ENCODE measurements at places on chromosomes 2 and 18.

DNA sequence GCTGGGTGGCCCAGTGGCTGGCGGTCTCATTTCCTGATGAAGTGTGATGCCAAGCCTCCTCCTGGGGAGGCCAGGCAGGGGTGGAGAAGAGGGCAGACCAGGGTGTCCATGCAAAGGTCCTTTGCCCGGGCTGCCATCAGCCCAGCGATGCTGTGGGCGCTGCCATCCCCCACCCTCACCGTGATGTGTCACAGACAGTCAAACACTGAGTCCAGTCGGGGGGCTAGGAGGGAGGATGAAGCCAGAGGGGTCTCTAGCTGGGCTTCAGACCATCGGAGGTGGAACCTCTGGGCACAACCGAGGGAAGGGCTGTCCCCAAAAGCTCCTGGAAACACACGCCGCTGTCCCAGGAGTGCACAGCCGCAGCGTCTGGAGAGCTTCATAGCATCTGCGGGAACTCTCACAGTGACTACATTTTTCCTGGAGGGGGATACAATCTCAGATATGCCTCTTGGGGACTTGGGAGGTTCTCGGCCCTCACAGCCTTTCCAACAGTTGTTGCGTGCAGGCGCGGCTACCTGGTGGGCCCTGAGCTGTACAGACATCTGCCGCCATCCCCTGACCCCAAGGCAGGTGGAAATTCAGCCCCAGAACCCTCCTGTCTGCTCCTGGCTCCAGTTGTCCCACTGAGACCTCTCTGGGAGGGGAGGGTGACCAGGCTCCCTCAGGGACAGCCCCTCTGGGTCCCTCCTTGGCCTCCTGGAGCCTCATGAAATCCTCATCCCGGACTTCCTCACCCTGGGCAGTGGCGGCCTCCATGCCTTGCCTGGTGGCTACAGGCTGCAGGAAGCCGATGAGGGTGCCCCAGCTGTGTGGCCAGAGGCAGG, 26.5 kb upstream of the OTOS start:
- DNase-seq, result no peak

GRCh38 chr2:178220814-178221213, 26.5 kb downstream of the OSBPL6 start:
- DNase-seq, result no peak

DNA sequence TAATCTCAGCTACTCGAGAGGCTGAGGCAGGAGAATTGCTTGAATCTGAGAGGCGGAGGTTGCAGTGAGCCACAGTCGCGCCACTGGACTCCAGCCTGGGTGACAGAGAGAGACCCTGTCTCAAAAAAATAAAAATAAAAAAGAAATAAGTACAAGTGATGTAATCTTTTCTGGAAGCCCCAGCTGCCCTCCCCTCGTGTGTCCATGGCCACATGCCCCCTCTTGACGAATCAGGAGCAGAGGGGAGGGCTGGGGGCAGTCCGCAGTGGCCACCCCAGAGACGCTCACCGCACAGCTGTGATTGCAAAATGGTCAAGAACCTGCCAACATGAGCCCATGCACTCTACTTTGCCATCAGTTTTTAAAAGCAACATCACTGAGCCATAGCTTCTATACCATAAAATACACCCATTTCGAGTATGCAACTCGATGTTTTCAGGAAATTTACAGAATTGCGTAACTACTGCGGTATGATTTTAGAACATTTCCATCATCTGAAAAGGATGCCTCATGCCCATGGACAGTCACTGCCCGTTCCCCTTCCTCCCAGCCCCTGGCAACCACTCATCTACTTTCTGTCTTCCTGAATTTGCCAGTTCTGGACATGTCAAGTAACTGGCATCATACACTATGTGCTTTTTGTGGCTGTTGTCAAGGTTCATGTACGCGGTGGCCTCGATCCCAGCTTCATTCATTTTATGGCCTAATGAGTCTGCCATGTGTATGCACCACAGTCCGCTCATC, 88.1 kb downstream of the NDUFA10 start:
- no peak for DNase-seq

DNA sequence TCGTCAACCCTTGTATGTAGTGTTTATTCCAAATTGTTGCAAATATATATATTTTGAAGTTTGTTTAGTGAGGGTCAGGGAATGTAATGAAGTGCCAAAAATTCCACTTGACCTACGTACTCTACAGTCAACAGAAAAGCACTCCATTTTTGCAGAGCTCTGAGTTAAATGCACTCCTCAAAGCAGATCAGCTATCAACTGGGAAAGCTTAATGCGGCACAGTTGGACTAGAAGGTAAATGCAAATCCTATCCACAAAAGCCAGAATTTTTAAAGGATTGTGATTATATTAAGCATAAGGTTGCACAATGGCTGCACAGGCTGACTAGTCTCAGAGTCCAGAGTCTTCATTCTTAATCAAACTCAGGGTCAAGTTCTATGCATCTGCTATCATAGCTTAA, 577.1 kb downstream of the ARHGAP15 start:
- no peak for DNase-seq

- no peak for DNase-seq
These were observed 37.6 kb upstream of the ONECUT2 start for GRCh38 chr18:57397440-57398132.

GRCh38 chr2:18598848-18599484, 9.6 kb upstream of the NT5C1B start:
- no peak for DNase-seq

DNA sequence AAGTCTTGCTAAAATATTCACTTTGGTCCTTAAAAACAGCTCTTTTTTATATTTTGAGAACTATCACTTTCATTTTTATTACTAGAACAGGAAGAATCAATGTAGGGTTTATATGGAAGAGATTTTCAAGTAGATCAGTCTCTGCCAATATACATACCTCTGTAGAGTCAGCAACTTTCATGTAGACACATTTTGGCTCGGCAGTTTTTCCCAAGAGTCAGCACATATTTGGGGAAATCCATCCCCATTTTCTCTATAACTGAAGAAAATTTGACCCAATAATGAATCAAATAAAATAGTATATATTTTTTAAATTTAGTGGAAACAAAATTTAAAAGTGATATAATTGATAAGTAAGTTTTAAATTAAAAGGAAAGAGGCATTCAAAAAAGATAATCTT, 329.8 kb upstream of the TFPI start:
- DNase-seq, result no peak

- no peak for DNase-seq
These were observed 77.7 kb upstream of the ALKAL2 start for GRCh38 chr2:365367-366275.

DNA sequence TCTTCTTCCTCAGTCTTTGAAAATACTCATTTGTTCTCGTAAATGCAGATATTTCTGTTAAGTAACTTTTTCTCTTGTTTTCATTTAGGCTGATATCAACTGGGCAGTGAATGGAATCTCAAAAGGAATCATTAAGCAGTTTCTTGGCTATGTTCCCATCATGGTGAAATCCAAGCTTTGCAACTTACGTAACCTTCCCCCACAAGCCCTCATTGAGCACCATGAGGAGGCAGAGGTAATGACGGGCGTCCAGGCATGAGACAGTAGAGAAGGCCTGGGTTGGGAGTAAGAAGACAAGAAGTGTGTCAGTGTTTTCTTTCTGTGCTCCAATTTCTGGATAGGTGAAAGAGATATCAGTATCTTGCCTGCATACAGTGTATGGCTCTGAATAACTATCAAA, 5.1 kb downstream of the POLR1B start:
- DNase-seq, result no peak

DNA sequence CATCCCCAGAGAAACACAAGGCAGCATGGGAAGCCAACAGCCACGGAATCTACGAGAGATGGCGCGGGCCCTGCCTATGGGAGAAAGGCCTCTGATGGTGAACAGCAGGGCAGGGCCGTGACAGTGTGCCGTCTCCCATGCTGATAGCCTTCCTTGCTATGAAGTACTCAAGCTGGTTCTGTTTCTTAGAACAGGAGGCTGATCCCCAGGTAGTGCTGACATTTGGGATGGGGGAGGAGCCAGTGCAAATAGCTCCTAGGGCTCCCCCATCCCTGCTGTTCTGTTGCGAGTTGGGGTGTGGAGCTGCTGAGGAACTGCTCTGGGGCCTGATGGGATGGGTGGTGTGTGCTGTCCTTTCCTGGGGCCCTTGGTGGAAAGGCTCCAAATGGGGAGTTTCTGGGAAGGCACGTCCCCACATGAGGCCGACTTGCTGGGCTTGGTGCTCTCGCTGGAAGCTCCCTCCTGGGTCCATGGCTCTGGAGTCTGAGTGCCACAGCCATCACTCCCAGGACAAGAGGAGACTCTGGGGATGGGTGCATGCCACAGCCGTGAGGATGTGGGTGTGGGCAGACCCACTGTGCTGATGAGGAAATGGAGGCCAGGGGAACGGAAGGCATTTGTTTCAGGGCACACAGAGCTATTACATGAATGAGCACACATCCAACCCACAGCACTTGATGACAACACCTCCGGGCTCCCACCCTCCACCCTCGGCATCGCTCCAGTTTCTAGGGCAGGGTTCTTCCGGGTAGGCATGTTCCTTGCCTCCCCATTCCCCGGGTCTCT, 246.8 kb downstream of the HDAC4 start:
- no peak for DNase-seq

- DNase-seq, result no peak
These were observed 18.2 kb downstream of the TTR start for GRCh38 chr18:31609886-31610285.

- no peak for DNase-seq
These were observed 249.0 kb downstream of the TWIST2 start for GRCh38 chr2:239096676-239097427.

GRCh38 chr2:60708630-60709320, 47.3 kb upstream of the PAPOLG start:
- no peak for DNase-seq

DNA sequence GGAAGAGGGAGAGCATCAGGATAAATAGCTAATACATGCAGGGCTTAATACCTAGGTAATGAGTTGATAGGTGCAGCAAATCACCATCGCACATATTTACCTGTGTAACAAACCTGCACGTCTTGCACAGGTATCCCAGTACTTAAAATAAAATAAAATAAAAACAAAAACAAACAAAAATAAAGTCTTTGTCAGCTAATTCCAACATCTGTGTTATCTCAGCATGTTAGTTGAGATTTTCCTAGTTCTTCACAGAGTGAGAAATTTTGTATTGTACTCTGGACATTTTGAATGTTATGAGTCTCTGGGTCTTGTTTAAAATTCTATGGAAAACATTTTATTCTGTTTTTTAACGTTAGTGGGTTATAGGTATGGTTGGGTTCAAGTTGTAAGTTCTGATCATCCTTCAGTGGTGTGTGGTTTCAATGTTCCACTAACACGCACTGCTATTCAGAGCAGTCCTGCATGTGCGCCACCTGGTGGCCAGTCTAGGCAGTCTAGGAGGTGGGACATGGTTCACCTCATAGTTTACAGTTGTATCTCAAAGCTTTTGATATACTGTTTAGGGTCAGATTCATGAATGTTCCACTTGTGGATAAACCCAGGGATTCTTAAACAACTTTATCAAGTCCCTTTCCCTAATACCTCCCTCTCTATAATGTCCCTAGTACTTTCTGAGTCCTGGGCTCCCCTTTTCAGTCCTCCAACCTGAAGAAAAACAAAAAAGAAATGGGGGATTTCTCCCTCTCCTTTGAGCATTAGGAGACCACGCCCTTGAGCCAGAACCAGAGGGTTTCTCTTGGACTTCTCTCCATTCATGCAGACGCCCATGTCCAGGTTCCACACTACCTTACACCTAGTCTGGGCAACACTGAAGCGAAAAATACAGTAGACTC, 213.4 kb upstream of the GATA6 start:
- DNase-seq, result peak; percentile 30

GRCh38 chr18:62741118-62741566, 25.8 kb downstream of the PHLPP1 start:
- DNase-seq, result no peak

DNA sequence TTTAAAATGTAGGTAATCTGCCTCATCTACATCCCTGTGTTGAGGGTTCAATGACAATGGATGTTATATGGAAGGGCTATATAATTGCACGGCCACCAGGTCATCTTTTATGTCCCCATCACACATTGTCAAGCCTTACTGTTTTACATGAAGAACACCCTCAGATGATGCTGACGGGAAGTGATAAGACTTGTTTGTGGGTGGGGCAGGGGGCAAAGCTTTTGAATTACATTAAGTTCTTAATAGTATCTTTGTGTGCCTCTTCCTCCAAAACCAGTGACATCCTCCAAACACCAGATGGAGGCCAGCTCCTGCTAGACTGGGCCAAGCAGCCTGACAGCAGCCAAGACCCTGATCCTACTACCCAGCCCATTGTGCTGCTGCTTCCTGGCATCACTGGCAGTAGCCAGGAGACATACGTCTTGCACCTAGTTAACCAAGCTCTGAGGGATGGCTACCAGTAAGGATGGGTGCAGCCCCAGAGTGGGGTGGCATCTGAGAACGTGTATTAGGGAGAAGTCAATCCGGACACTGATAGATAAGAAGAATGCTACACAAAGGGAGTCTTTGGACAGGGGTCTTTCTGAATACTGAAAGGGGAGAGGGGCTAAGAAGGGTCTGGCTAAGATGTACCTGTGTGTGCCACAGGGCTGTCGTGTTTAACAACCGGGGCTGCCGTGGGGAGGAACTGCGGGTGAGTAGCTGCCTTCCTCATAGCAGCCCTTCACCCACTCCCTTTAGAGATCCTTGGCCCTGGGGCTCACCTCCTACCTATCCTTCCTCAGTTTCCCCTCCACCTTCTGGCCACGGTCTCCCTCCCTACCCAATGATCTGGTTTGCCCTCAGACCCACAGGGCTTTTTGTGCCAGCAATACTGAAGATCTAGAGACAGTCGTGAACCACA, 5.3 kb downstream of the ABHD1 start:
- no peak for DNase-seq

DNA sequence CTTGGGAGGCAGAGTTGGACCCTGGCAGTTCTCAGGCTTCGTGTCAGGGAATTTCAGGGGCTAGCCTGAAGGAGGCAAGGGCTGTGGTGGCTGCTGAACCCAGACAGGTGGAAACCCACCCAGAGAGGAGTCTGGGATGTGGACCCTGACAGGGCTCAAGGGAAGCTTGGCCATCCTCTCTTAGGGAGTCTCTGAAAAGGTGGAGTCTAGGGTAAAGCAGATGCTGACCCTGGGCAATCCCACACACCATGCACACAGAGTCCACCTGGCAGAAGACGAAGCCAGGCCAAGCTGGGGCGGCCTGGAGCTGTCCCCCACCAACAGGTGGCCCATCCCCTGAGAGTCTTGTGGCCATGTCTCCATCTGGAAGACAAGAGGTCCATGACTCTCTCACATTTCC, 41.2 kb upstream of the TEX51 start:
- DNase-seq, result no peak

GRCh38 chr18:49015886-49016647, 65.3 kb upstream of the SMAD7 start:
- DNase-seq, result no peak

- no peak for DNase-seq
These were observed 472.7 kb upstream of the HS6ST1 start for GRCh38 chr2:128791120-128791984.

DNA sequence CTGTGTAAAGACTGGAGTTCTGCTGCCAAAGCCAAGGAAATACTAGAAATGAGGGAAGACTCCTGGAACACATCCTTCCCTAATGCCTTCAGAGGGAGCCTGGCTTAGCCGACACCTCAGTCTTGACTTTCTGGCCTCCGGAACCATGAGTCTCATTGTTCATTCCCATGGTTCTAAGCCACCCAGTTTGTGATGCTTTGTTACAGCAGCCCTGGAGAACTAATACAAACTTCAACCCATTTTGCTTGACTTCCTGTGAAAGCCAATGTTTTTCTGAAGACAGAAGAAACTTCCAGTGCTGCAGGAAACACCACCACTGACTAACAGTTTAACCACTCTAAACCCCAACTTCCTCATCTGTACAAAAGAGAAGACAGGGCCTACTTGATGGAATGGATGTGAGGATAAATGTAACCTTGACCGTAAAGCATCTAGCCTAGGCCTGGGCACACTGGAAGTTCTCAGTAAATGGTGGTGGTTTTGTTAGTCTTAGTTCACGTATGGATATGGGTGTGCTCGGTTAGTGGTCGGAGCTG, 85.9 kb upstream of the RFX8 start:
- DNase-seq, result no peak

All from activated naive CD4-positive, alpha-beta T cell (primary cell).